Activated CD4-positive, alpha-beta T cell treated with anti-CD3 and anti-CD28 coated beads, Interleukin-2, amount 10 ng/mL, durations not matched to agents 7 days and 5 days (primary cell): ENCODE measurements at places on chromosomes 7 and 10. TPM values are rescaled to one million over a fixed set of nuclear protein-coding genes. Genes with fewer than 3 reads are reported as not detected.

Gene ZNF33A
- total RNA-seq, result 30.8 TPM

Gene CDC123
- 85.4 TPM for total RNA-seq

Gene TAS2R41
- 0.29 TPM for total RNA-seq

Gene GNGT1
- total RNA-seq, result not detected

Gene DGKI
- total RNA-seq, result 0.06 TPM

Gene DENND2A
- total RNA-seq, result not detected

DNA sequence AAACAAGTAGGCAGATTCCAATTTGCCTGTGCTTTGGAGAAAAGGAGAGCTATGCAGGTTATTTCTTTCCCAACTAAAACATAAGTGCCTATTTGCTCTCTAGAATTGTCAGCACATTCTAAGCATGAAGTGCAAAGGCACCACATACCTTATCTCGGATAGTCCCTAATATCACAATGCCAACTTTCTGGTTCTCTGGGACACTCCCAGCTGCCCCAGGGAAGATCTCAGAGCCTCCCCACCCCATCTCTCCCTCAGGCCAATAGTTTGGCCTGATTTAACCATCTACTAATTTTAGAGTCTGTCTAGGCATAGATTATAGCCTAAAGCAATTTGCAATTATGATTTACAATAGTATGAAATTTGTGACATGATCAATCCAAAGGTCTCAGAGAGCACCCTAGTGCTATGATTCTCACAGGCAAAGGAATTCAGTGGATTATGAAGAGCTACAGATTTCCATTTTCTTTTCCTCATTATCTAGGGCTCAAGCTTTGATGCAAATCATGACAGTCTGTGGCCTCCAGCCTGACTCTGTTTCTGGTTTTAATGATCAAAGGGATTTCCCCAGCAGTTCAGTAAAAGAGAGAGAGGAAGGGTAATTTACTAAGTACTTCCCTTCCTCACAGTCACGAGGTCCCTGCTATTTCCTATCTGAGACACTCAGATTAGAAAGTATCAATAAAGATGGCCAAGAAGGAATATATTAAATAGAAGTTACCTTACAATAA is 29.0 kb upstream of the IL6 start:
- DNase-seq, result peak; percentile 39

GRCh38 chr7:134196439-134196838 is 69.3 kb downstream of the LRGUK start:
- no peak for DNase-seq

GRCh38 chr10:124283215-124283948 is 135.3 kb downstream of the OAT start:
- no peak for DNase-seq

GRCh38 chr7:98418271-98418635 is 17.4 kb upstream of the BAIAP2L1 start:
- no peak for DNase-seq

DNA sequence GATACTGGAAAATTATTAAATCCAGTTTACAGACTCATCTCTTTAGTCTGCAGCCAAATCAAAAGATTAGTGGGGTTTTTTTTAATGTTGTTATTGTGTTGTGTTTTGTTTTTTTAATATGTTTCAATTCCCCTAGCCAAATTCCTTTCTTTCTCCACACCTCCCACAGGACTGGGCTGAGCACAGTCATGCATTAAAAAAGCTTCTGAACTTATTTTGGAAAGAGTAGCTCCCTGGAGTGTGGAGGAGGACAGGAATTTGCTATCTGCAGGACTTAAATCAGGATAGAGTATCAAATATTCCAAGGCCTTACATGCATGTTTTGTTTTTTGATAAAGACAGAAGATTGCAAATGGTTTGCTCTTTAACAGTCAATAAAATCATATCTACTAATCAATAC is 90.7 kb downstream of the GNAI1 start:
- DNase-seq, result no peak

DNA sequence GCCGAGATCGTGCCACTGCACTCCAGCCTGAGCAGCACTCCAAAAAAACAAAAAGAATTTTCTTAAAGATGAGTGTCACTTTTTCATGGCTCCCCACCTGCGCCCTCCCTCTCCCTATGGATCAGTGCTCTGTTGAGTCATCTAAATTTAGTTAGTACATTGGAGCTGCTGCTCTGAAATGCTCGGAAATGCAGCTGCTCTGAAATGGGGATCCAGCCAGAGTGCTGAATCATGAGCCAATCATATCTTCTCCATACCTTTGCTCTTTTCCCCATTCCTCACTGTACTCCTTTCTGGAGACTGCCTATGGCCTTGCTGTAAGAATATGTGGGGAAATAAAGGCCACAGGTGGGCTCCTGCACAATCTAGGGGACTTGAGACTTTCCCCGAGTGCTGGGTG is 188.8 kb downstream of the ZNF438 start:
- no peak for DNase-seq

DNA sequence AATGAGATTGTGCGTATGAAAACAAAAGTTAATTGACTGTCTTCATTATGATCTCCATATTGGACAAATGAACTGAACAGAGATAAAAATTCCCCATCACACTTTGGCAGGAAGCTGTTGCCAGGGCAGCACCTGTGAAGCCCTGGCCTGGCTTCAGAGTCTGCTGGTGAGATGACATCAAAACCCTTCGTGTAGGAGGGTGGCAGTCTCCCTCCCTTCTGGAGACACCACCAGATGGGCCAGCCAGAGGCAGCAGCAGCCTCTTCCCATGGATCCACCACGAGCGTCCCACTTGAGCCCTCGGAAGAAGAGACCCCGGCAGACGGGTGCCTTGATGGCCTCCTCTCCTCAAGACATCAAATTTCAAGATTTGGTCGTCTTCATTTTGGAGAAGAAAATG is at the start of gene DNTT:
Gene DNTT, plus strand, starts transcription at position 205 of the 400 bp plus-strand sequence. Its CDS starts 64 bp downstream, at position 269.
- no peak for DNase-seq

- DNase-seq, result no peak
These were observed 70.2 kb upstream of the CCDC71L start for GRCh38 chr7:106731187-106731586.

DNA sequence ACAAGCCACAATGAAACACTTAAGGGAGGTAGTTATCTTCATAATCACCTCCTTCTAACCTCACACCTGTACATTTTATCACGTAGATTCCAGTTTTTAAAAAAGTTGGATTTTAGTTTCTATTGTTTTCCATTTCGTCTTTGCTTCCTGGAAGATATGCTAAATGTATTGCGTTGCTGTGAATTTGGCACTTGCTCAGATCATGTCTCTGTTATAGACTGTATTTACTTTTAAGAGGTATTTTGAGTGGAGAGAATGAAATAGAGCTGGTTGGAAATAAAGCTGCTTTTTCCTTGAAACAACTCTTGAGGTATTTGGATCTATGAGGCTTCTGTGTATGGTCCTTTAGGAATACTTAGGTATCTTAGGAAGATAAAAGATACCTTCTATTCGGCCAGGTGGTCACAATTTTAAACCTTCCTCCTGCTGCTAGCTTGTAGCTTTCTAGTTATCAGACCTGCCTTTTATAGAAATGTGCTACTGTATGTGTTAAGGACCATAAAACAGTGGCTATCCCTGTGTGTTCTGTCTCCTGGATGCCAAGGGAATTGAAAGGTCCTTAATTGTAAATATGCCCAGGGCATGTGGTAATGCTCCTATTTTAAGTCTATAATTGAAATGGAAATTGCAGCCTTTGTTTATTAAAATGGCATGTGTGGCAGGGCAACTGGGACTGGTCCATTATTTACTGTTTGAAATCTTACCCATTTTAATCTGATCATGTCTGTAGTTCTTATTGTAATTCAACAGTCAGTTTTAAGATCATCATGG is 147.7 kb downstream of the SND1 start:
- no peak for DNase-seq
